ENCODE measurements at places on chromosomes 4 and X.

- no peak for DNase-seq
Measured at GRCh38 chr4:185764876-185765275, 47.1 kb downstream of the SORBS2 start.

DNA sequence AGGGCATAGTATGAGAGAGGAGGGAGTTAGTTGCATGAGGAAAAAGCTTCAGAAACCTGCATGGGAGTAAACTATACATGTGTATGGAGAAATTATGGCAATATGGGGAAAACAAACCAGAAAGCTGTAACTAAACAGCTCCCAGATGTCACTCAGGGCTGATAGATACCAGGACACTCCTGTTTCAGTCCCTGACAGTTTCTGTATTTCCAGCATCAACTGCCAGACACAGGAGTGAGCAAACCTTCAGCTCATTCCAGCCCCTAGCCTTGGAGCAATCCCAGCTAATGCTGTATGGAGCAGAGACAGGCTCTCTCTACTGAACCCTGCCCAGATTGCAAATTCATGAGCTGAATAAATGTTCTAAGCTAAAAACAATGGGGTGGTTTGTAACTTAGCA, 382.9 kb upstream of the MAGEB18 start:
- DNase-seq: no peak

DNA sequence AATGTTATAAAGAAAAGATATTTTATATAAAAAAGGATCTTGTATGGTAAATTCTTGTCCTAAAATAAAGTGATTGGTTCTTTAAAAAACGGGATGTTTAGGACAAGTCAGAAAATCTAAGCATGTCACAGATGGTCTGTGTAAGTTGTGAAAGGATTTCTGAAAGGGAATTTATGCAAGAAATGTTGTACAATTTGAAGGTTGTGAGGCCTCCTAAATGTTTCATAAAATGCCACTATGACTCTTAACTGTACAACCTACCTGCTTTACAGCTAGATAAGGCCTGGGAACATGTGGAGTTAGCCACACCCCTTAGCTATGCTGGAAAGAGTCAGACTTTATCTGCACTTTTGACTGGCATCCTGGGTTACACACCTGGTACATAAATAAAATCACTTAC, 951.5 kb upstream of the POU3F4 start:
- DNase-seq: no peak

GRCh38 chr4:144634978-144635747, 10.8 kb upstream of the HHIP start:
- DNase-seq: no peak

- DNase-seq: no peak
Measured at GRCh38 chr4:147862043-147862692, 130.3 kb downstream of the ARHGAP10 start.

DNA sequence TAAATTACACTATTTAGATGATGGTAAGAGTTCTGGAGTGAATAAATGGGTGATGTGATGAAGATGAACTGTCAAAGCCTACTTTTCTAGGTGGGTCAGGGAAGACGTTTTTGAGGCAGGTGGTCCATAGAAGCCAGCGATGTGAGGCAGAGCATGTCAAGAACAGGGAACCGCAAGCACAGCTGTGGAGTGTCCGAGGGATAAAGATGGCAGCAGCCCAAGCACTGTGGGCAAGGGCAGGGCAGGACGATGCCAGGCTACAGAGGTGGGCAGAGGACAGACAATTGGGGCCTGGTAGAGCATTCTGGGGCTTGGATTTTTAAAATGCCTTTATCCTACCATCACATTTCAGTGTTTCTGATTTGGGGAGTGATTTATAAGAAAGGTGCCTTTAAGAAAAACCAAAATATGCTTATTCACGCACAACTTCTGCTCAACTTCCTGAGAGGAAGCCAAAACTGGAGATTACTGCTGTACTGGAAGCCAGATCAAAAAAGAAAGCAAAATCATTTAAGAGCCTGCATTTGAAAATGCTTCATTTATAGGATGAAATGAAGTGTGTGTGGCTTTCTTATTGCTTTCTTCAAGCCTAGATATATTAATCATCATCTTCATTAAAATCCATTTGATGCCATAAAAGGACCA, 119.0 kb upstream of the WDR17 start:
- no peak for DNase-seq

GRCh38 chrX:119174900-119175299, 47.3 kb upstream of the KIAA1210 start:
- DNase-seq: no peak

GRCh38 chr4:164207460-164207859, 546.5 kb upstream of the SMIM31 start:
- no peak for DNase-seq

- DNase-seq: no peak
Measured at GRCh38 chr4:174764105-174764729, 64.8 kb downstream of the GLRA3 start.

GRCh38 chr4:51870441-51871188, 27.7 kb downstream of the DCUN1D4 start:
- DNase-seq: no peak

GRCh38 chr4:78529569-78530209, 21.9 kb upstream of the ANXA3 start:
- DNase-seq: no peak

DNA sequence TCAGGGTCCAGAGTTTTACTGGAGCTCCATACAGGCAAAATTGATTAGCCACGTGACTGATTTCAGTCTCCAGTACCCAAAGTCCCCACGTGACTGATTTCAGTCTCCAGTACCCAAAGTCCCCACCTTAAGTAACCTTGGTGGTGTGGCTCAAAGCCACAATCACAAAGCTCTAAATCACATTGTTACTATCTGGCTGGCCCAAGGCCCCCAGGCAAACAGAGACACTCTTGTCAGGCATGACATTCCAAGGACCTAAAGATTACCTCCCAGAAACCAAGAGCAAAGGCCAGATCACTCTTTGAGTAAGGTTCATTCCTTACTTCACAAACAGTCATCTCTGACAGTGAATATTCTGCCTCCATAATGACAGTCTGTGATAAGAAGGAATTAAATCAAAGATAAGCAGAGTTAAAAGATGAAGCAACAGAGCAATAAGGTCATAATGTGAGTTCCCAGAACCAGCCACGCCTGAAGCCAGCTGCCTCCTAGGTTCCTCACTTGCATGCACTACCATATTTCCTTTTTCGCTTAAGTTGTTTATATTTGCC, 78.5 kb downstream of the ANXA3 start:
- no peak for DNase-seq

- DNase-seq: no peak
Measured at GRCh38 chrX:39935411-39936064, 162.2 kb downstream of the BCOR start.

DNA sequence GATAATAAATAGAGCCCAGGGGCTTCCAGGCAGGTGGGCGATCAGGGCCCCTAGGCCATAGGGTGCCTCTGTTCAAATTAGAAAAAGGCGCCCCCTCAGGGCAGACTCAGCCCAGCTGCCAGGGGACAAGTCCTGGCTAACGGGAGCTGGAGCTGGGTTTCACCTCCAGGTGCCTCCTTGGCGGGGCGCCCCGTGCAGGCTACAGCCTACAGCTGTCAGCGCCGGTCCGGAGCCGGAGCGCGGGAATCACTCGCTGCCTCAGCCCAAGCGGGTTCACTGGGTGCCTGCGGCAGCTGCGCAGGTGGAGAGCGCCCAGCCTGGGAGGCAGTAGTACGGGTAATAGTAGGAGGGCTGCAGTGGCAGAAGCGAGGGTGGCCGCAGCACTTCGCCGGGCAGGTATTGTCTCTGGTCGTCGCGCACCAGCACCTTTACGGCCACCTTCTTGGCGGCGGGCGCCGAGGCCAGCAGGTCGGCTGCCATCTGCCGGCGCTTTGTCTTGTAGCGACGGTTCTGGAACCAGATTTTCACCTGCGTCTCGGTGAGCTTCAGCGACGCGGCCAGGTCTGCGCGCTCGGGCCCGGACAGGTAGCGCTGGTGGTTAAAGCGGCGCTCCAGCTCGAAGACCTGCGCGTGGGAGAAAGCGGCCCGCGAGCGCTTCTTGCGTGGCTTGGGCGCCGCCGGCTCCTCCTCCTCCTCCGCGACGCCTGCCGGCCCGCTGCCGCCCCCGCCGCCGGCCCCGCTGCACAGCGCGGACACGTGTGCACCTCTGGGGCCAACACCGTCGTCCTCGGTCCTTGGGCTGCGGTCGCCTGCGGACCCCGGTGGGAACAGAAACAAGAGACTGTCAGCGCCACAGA, 2.4 kb downstream of the NKX3-2 start:
- no peak for DNase-seq

DNA sequence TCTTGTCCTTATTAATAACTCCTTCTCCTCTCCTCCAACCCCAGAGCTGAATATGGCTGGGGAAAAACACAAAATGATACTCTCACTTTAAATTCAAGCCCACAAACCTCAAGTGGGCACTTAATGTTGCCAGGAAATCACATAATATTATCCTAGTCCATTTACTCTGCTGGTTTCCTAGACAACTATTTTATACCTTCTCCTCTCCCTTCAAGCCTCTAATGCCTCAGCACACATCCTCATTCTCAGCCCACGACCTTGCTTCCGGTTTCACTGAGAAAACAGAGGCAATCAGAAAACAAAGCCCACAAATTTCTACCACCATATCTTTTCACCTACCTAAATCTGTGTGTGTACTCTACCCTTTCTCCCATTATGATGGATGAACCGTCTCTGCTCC, 12.1 kb upstream of the CLCN5 start:
- no peak for DNase-seq

- DNase-seq: no peak
Measured at GRCh38 chrX:32370456-32371205, 840.7 kb downstream of the DMD start.

- DNase-seq: no peak
Measured at GRCh38 chr4:14994242-14994641, 8.0 kb upstream of the CPEB2 start.

DNA sequence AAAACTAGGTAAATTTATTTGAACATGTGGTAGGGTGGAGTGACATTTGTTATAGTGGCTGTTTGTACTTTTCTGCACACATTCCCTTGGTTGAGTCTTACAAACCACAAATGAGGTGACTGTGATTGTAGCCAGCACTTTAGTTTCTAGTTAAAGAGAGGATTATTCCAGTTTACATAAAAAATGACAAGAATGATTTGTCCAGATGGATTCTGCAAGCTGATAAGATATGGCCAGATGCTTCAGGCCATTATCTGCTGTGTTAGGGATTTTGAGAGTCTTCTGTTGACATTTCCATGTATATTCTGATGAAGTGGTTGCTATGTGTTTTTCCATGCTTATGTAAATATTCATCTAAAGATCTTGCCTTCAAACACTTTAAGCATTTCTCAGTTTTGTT, 31.0 kb upstream of the PDE5A start:
- DNase-seq: no peak

GRCh38 chrX:23795221-23795620, 12.2 kb downstream of the SAT1 start:
- no peak for DNase-seq

All from stimulated activated CD4-positive, alpha-beta T cell treated with anti-CD3 and anti-CD28 coated beads, Interleukin-4, amount 100 ng/mL, for 4 hours (primary cell).